ENCODE measurements at places on chromosomes 1 and 21.

DNA sequence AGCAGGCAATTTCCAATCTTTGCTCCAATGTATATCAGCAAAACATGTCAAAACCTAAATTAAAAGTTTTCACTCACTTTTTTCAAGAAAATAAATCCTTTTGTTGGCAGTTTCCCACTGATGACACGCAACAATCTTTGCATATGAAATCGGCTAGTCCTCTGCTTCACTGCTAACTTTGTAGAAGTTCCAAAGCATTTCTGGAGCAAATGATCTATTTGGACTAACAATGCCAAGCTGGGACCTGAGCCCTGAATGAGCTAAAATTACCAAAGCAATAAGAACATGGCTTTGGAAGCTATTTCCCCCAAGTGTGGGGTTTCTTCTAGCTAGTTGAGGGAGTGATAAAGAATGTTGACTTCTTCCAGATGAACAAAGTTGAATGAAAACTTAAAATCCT lies 5.1 kb downstream of the BEND5 start:
- no peak for ATAC-seq

GRCh38 chr1:53532912-53533311 lies 73.7 kb downstream of the DMRTB1 start:
- ATAC-seq = no peak

- ATAC-seq = no peak
These were observed 71.7 kb downstream of the PRRX1 start for GRCh38 chr1:170735366-170736263.

DNA sequence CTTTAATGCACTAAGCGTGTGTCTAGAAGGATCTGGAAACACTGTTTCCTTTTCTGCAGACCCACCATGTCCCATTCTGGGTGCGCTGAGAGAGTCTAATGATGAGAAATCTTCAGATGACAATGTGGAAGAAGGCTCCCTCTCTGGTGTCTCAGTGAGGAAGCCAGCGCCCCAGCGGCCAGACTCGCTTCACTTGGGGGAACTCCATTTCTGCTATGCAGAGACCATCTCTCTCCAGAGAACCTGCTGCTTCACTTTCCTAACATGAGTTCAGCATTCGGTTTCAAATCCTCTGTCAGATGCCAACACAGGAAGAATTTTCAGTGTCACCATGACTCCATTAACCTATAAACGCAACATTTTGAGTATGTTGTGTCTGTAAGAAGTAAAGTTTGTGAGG lies 121.8 kb downstream of the SYF2 start:
- ATAC-seq = no peak

Data from activated T-helper 17 cell treated with anti-CD3 and anti-CD28 coated beads, Interleukin-2, amount 50 U/mL, for 72 hours (primary cell).